ENCODE measurements at places on chromosomes 1 and 21. TPM values are rescaled to one million over a fixed set of nuclear protein-coding genes. Genes with fewer than 3 reads are reported as not detected.

DNA sequence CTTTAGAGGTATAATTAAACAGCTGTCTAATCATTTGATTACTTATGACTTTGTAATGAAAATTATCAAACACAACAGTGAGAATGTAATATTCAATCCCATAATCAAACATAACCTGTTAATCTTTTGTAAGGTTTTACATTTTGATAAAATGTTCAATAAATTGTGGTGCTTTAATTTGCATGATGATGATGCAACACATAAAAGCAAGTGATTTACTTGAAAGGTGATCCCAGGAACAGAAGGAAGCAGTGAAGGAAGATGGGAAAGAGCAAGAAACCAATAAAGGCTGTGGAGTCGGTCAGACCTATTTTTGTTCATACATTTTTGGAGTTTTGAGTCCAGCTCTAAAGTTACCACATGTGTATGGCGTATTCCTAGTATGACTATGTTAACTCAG lies 29.6 kb downstream of the ZNF695 start:
- no peak for DNase-seq

- DNase-seq: no peak
Measured at GRCh38 chr1:228372183-228373003, 34.2 kb downstream of the TRIM11 start.

DNA sequence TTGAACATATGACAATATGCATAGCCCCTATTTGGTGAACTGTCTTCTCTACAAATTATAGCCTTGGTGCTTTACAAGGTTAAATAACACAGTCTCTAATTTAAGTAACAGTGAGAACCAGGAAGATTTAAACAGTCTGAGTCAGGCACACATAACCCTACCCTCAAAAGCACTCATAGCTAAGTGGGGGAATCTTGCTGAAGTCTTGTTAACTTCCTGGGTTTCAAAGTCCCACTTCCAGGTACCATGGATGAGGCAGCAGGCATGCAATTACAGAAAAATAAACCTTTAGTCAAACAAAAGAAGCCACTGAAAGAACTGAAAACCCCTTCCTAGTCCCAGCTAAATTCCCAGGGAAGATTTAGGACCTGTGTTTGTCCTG lies 147.6 kb downstream of the PBX1 start:
- DNase-seq: no peak

- DNase-seq: peak; percentile 89
Measured at GRCh38 chr1:165827268-165828102, at the start of gene UCK2. Gene UCK2, plus strand, starts transcription at chr1:165827614. Its CDS starts 220 bp downstream, at chr1:165827834.

GRCh38 chr1:32073299-32074229 lies 825 bp downstream of the TMEM39B start:
- peak; percentile 99 for DNase-seq

- no peak for DNase-seq
Measured at GRCh38 chr1:199858856-199859255, 168.7 kb upstream of the NR5A2 start.

DNA sequence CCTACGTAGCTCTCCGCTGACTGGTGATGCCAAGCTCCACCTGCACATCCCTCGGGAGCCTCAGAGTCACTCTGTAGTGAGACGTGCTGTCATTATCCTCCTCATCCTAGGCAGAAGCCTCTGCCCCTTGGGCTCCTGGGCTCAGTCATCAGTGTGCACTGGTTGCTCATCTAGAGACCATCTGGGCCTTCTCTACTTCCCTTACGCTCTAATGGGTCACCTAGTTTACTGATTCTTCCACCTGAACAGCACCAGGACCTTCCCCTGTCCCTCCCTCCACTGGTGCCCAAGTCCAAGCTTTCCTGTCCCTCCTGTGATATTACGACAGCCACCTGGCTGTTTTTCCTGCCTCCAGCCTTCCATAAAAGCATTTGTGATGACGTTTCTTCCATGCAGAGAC lies 136.1 kb upstream of the ERRFI1 start:
- DNase-seq: no peak

DNA sequence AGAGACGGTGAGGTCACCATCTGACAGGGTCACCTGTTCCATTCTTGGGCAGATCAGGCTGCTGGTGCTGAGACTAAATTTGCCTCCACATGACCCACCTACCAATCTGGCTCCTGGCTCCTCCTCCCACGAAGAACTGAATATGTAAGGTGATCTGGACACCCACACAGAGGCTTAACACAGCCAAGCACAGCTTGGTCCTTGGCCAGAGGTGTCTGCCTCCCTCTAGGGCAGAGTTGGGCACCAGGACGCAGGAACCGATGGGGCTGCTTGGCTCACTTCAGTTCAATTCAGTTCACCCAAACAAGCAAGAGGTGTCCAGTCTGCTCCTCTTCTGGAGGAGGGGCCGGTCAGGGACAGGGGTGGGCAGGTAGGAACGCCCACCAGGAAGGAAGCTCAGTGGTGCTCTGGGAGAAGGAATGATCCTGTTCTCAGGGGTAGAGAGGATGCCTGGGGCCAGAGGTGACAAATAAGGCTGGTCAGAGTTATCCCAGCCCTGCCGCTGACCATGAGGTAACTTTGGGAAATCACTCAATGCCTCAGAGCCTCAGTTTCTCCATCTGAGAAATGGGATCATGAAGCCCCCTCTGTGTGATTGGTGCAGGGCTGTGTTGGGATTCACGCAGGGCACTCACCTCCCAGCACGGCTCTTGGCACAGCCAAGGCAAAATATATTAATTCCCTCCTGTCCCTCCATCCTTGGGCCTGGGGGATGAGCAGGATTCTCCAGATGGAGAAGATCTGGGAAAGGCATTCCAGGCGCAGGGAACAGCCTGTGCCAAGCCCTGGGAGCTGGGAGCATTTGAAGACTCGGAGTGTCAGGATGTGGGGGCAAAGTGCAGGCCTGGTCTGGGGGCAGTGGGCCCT lies 284.5 kb downstream of the PTPRU start:
- no peak for DNase-seq

DNA sequence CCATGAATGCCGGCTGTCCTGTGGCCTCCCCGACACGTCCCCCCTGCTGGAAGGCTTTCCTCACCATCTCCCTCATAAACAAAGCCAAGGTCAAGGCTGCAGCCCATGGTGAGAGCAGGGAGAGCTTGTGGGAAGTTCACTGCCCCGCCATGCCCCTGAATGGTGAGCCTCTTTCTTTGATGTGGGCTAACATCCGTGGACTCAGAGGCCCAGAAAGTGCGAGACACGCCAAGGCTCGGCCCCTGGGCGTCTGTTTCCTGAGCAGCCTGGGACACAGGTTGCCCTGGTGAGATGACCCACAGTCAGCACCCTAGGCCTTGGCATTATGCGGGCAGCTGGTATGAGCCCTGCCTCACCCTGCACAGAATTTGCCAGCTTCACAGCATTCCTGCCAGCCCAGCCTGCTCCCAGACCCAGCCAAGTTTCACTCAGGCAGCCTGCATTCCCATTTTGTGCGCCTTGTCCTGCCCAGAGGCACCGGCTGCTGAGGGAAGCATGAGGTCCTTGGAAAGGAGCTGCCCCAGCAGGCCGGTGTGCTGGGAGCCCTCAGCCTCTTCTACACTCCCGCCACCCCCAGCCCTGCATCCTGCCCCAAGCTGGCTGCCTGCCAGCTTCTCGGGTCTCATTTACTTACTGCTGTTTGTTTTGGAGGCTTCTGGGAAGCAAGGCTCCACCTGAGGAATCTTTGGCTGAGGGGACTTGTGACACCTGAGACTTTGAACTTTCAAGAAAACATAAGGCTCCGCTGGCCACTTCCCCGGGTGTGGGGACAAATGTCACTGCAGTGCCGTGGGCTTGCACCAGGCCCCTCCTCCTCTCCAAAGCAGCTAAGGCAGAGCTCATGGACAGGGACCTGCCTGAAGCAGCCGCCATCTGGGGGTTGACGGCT lies 31.9 kb downstream of the NEK2 start:
- peak; percentile 45 for DNase-seq

DNA sequence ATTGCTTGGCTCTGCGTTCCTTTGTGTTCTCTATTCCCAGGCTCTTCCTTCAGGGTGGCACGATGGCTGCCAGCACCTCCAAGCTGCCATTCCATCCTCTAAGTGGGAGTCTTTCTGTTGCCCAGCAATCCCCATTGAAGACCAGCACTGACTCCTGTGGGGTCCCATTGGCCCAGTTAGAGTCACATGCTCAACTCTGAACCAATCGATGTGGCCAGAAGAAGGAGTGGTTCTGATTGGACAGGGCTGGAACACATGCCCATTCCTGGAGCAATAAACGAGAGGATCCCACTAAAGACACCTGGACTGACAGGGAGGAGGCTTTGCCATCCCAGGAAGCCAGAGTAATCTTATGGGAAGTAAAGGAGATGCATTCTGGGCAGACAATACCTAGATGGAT lies 97.2 kb upstream of the IGSF21 start:
- no peak for DNase-seq

GRCh38 chr1:62057641-62058290 lies 136.9 kb upstream of the L1TD1 start:
- no peak for DNase-seq

DNA sequence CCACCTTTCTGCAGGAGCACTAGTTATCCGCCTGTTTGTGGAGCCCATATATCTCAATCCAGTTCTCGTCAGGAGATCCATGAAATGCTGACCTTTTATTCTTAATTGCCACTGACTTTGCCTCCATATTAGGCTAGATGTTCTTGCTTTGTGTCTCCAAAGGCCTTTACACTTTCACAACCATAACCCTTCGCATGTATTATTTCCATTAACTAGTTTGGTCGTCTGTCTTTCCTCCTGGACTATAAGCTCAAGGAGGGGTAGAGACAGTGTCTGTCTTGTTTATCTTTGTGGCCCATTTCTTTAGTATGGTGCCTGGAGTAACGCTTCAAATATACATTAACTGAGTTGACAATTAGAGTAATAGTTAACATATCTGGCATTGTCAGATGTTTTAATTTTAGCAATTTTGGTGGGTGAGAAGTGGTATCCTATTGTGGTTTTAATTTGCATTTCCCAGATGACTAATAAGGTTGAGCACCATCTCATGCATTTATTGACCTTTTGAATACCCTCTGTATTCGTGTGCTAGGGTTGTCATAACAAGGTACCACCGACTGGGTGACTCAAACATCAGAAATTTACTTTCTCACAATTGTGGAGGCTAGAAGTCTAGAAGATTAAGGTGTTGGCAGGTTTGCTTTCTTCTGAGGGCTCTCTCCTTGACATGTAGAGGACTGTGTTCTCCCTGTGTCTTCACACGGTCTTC lies 21.7 kb upstream of the IL12RB2 start:
- DNase-seq: no peak

DNA sequence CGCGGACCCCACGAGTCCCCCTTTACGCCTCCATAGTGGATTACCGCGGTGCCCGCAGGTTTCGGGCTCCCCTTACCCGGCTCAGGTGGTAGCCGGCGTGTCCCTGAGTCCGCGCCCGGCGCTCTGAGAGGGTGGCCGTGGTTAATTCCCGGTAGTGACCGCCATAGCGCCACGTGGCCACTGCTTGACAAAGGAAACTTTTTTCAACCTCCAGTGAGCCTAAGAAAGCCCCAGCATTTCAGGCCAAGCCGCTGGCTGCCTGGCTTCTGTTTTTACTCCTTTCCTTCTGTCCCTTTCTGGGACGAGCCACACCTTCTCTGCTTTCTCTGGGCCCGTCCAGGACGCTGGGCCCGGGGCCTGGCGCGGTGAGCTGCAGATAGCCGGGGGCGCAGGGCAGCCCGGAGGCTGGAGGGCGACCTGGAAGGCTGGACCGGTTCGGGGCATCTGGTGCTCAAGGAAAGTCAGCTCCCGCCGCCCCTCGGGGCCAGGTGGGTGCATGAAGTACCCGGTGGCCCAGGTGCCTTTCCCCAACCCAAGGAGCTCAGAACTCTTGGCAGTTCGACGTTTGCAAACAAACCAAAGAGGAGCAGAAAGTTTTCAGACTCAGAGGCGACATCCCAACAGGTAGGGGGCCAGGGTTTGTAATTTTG lies 540 bp upstream of the C1orf198 start:
- peak; percentile 81 for DNase-seq

DNA sequence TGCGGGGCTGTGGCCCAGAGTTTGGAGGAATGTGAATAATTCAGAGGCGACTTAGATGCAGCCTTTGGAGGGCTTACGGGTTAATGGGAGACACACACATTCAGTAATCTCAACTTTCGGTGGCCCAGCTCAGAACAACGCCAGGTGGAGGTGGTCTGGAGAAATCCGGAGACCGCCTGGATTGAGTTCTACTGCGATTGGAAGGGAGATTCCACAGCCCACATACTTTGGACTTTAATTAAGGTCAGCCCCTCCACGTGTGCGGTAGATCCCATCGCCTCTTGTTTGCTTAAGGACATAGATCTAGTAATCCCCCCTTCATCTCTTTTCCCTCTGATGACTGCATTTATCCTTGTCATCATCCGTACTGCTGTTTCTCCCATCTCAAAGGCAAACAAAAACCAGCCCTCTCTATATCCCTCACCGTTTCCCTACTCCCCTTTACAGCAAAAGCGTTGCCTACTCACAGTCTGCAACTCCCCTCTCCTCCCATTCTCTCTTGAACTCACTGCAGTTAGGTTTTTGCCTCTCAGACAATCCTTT lies 720 bp upstream of the BSDC1 start:
- DNase-seq: no peak

- DNase-seq: no peak
Measured at GRCh38 chr21:38112219-38112789, 144.5 kb upstream of the KCNJ15 start.

DNA sequence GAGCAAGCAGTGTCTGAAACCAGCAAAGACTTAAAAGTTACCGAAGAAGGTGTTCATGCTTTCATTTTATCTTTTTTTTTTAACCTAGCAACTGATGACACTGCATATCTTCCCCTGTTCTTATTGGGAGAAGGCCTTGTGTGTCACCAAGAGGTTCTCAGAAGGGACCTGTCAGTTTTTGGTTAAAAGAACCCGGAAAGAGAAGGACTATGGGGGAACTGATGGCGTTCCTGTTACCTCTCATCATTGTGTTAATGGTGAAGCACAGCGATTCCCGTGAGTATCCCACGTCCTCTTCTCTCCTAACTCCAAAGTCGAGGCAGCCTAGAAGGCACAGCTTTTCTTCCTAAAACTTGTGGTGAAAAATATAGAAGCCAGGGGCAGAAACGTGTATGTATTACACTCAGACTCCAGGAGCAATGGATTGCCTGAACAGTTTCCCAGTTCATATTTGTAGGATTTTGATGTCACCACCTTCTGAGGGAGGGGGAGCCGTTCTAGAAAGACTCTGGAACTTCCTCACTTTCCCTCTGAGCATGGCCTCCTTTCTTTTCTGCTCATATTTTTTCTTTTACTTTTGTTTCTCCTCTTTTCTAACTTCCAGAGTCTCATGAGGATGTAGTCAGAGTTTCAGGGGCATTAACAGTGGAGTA lies at the start of gene MR1:
TSS of gene MR1 (plus strand) at position 185 of the 653 bp plus-strand sequence. CDS start at position 210, 25 bp downstream.
- no peak for DNase-seq

DNA sequence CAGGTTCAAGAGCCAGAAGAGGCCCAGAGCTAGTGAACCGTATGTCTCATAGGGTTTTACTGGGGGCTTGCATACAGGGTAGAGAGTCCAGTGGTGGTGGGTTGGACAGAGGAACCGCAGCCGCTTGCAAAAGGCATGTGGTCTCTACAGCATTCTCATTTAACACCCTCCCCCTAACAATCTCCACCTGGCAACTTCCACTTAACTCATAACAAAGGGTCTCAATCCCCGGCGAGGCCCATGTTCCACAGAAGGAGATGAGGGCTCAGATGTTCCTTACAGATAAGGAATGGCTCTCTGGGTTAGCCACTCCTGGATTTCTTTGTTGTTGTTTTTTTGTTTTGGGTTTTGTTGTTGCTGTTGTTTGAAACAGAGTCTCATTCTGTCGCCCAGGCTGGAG lies 106.1 kb downstream of the APP start:
- no peak for DNase-seq

Gene TRIM17
- polyA plus RNA-seq: 1.1 TPM

Gene TMEM61
- 1.4 TPM for polyA plus RNA-seq

Gene DTL
- 36.0 TPM for polyA plus RNA-seq

Gene KRTAP11-1
- not detected for polyA plus RNA-seq

Gene RNU1-4
- under 0.01 TPM for polyA plus RNA-seq

Gene C8A
- polyA plus RNA-seq: not detected

Gene PTGFR
- 0.05 TPM for polyA plus RNA-seq

Measured in H1 (cell line).